Neuronal stem cell (in vitro differentiated cells): ENCODE measurements at places on chromosomes 5 and 9.

DNA sequence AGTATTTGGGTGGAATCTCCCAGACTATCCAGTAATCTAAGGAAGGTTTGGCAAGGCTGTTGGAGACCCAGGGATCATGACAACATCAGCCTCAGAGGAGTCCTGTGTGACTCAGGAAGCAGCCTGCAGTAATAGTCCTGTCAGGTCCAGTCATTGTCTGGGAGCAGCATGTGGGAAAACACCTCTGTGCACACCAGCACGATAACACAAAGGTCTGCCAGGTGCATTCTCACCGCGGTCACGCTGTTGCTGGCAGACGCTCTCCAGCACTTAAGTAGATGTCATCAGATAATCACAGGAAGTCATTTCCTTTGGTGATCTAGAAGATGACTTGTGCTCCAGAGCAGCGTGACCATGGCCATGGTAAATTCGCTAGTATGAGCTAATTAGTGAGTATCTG is 99.2 kb upstream of the IQGAP2 start:
- H3K4me3 ChIP-seq, result no peak overlapping the region
- no peaks in the 10 kb centered on the region for H3K36me3 ChIP-seq
- H3K27ac ChIP-seq, result no peak overlapping the region
- H3K27me3 ChIP-seq, result no peaks in the 10 kb centered on the region
- DNase-seq, result no peak

DNA sequence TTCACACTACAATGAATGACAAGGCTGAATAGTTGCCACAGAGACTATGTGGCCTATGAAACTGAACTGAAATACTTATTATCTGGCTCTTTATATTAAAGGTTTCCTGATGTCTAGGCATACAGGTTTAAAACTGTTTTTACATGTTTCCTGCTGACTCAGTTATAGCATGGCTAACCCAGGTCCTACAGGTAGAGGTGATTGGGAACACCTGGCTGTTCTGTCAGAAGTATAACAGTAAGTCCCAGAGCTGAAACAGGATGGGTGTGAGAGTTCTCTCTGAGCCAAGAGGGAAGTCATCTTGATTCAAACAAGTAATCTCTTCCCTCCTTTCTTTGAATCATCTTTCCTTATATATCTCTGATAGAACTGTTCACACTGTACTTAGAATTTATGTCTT is 4.9 kb upstream of the ADGRV1 start:
- H3K4me3 ChIP-seq, result no peak overlapping the region
- no peak for DNase-seq
- H3K27ac ChIP-seq, result no peak overlapping the region
- no peaks in the 10 kb centered on the region for H3K36me3 ChIP-seq

DNA sequence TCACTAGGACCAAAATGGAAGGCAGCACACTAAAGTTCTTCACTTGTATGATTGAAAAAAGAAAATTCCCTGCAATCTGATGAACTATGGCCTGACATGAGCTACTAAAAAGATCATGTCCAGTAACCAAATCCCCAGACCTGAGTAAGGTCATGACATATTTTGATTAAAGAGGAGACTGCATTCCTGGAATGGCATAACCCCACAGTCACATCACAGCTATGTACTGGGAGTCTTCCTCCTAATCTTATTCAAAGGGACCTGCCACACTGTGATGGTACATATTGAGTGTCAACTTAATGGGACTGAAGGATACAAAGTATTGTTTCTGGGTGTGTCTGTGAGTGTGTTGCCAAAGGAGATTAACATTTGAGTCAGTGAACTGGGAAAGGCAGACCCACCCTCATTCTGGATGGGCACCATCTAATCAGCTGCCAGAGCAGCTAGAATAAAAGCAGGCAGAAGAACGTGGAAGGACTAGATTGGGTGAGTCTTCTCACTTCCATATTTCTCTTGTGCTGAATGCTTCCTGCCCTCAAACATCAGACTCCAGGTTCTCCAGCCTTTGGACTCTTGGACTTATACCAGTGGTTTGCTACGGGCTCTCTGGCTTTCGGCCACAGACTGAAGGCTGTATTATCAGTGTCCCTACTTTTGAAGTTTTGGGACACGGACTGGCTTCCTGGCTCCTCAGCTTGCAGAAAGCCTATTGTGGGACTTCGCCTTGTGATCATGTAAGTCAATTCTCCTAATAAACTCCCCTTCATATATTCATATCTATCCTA is 345.0 kb downstream of the TMEM38B start:
- no peaks in the 10 kb centered on the region for H3K36me3 ChIP-seq
- no peak for DNase-seq
- H3K27me3 ChIP-seq, result no peaks in the 10 kb centered on the region

GRCh38 chr5:95241161-95241560 is 43.7 kb downstream of the MCTP1 start:
- H3K27me3 ChIP-seq, result no peaks in the 10 kb centered on the region
- DNase-seq, result no peak
- H3K27ac ChIP-seq, result no peak overlapping the region
- no peaks in the 10 kb centered on the region for H3K4me1 ChIP-seq
- no peaks in the 10 kb centered on the region for H3K36me3 ChIP-seq
- H3K4me3 ChIP-seq, result no peak overlapping the region

DNA sequence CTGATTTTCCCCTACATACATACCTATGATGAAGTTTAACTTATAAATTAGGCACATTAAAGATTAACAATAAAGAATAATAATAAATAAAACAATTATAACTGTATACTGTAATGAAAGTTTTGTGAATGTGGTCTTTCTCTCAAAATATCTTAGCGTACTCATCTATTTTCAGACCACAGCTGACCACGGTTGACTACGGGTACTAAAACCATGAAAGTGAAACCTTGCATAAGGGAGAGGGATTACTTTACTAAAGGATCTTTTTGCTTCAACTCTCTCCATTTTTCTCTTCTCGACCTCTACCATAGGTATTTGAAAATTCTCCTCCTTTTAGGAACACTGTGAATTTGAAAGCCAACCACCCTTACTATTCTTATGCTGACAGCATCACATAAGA is 475.5 kb downstream of the CETN3 start:
- DNase-seq, result no peak
- H3K27me3 ChIP-seq, result no peaks in the 10 kb centered on the region
- no peak overlapping the region for H3K4me3 ChIP-seq
- no peaks in the 10 kb centered on the region for H3K4me1 ChIP-seq
- H3K27ac ChIP-seq, result no peak overlapping the region

DNA sequence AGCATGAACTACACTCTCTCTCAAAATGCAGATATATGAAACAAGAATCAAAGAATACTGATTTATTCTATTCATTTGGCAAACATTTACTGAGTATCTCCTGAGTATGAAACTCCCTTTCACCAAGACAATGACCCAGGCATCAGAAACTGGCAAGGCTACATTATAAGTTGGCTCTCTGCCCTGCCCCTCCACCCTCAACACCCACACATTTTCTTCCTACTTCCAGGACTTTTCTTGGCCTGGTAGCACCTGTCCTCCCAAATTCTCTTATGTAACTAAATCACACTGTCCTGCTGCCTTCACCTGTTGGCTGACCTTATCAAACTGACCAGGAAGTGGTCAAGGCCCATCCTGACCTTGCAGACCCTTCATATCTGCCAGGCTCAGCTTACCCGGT is 3.5 kb downstream of the RASEF start:
- no peaks in the 10 kb centered on the region for H3K36me3 ChIP-seq
- H3K27ac ChIP-seq, result no peak overlapping the region
- peaks cover 1% of the 10 kb centered on the region for H3K4me1 ChIP-seq
- H3K4me3 ChIP-seq, result no peak overlapping the region
- DNase-seq, result no peak

GRCh38 chr9:137195525-137196220 is 4.9 kb downstream of the TPRN start:
- H3K27ac ChIP-seq, result no peak overlapping the region
- H3K4me3 ChIP-seq, result no peak overlapping the region
- H3K4me1 ChIP-seq, result peaks cover 19% of the 10 kb centered on the region
- H3K36me3 ChIP-seq, result peaks cover 2% of the 10 kb centered on the region
- DNase-seq, result no peak
- H3K27me3 ChIP-seq, result no peaks in the 10 kb centered on the region

- H3K36me3 ChIP-seq, result no peaks in the 10 kb centered on the region
- no peak for DNase-seq
- H3K4me3 ChIP-seq, result no peak overlapping the region
Observed at GRCh38 chr5:107257885-107258520, 412.7 kb downstream of the EFNA5 start.

DNA sequence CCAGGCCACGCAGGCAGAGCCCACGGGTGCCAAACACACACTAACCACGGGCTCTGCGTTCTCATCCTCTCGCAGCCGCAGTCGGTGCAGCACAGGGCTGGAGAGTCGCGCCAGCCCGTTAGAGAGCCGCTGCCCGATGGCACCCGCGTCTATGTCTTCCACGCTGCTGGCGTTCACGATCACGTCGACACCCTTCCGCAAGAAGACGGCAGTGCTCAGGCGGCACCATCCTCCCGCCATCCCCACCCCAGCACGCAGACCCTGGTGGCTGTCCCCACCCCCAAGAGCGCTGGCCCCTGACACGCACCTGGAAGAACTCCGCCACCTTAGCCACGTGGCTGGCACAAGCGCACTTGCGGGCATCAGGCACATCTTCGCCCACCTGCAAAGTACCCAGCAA is 6.0 kb downstream of the DBN1 start:
- no peak overlapping the region for H3K4me3 ChIP-seq
- no peak overlapping the region for H3K27ac ChIP-seq
- no peaks in the 10 kb centered on the region for H3K27me3 ChIP-seq

GRCh38 chr5:80516826-80517225 is 28.9 kb downstream of the FAM151B start:
- H3K4me3 ChIP-seq, result no peak overlapping the region
- no peaks in the 10 kb centered on the region for H3K4me1 ChIP-seq

GRCh38 chr5:127330116-127330515 is 39.5 kb downstream of the MEGF10 start:
- no peak for DNase-seq
- no peak overlapping the region for H3K4me3 ChIP-seq
- H3K27me3 ChIP-seq, result no peaks in the 10 kb centered on the region
- H3K4me1 ChIP-seq, result peaks cover 2% of the 10 kb centered on the region
- H3K36me3 ChIP-seq, result no peaks in the 10 kb centered on the region

GRCh38 chr9:129250786-129251185 is 72.7 kb upstream of the IER5L start:
- no peaks in the 10 kb centered on the region for H3K27me3 ChIP-seq

- H3K27me3 ChIP-seq, result no peaks in the 10 kb centered on the region
- DNase-seq, result no peak
- no peak overlapping the region for H3K27ac ChIP-seq
Observed at GRCh38 chr9:6887051-6887450, 129.3 kb downstream of the KDM4C start.
